Activated gamma-delta T cell treated with anti-CD3 and anti-CD28 coated beads, Interleukin-2, amount 50 U/mL, for 16 hours (primary cell): ENCODE measurements at places on chromosomes 5 and 9.

DNA sequence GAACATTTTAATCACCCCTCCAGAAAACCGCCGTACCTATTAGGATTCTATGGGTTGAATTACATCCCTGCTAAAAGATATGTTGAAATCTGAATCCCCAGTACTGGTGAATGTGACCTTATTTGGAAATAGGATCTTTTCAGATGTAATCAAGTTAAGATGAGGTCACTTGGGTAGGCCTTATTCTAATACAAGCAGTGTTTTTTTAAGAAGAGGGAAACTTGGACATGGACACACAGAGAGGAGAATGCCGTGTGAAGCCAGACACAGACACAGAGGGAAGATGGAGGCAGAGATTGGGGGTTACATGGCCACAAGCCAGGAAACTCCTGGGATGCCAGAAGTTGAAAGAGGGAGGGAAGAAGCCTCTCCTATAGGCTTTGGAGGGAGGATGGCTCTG lies 183.5 kb downstream of the GNA14 start:
- no peak for DNase-seq

GRCh38 chr9:20623021-20623747 lies 885 bp upstream of the MLLT3 start:
- peak; percentile 38 for DNase-seq

GRCh38 chr5:41776435-41776834 lies 93.8 kb downstream of the OXCT1 start:
- no peak for DNase-seq

DNA sequence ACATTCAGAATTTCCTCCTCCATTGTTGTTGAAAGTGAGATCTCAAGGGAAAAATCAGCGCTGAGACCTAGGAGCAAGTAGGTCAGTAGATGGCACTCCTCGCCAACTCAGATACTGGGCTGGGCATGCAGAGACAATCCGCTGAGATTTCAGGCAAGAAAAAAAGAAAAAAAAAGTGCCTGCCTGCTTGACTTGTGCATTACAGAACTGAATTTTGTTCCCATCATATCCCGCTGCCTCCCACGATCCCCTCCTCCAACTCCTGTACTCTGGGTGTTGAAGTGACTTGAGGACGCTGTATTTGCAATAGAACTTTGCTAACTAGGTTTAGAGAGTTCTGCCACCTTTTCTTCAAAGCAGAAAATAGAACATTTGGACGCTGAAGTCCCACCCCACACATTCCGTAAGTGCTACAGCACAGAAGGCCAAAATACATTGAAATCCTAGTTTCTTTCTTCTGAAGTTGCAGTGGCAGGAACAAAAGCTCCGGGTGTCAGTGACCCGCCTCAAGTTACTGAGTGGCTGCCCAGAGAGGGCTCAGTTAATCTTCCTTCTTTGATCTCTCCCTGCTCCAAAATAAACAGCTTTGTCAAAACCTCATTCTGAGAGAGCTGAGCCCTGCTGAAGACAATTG lies 265.8 kb downstream of the MLLT3 start:
- DNase-seq, result peak; percentile 5

DNA sequence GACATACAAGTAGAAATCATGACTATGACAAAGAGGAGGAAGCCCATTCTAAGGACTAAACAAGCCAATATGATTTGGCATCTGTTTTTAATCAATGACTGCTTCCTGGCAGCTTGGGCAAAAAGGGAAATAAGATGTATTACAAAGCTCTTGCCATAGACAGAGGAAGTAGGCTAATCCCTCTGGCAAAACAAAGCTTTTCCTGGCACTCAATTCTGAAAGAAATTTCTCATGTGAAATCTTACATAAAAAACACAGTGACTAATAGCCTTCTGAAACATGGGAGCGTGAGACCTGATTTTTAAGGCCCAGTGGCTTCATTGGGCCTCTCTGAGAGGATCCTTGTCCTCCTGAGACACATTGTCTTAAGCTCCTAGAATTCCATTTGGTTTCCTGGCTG lies 93.6 kb downstream of the COL23A1 start:
- no peak for DNase-seq

DNA sequence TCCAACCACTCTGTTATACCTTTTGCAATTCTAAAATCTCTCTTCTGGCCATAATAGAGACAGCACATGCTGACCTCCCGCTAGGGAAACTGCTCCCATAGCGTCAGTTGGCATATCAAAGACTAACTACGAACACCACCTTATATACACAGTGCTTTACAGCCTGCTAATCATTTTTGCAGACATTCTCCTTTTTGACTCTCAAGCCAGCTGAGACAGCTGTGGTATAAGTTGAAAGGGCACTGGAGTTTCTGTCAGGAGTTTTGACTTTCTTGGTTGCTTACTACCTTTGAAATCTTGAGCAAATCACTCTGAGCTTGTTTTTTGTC lies 160.2 kb upstream of the TBCA start:
- DNase-seq, result no peak

- DNase-seq, result no peak
Measured at GRCh38 chr9:96574455-96574854, 45.2 kb downstream of the CDC14B start.

DNA sequence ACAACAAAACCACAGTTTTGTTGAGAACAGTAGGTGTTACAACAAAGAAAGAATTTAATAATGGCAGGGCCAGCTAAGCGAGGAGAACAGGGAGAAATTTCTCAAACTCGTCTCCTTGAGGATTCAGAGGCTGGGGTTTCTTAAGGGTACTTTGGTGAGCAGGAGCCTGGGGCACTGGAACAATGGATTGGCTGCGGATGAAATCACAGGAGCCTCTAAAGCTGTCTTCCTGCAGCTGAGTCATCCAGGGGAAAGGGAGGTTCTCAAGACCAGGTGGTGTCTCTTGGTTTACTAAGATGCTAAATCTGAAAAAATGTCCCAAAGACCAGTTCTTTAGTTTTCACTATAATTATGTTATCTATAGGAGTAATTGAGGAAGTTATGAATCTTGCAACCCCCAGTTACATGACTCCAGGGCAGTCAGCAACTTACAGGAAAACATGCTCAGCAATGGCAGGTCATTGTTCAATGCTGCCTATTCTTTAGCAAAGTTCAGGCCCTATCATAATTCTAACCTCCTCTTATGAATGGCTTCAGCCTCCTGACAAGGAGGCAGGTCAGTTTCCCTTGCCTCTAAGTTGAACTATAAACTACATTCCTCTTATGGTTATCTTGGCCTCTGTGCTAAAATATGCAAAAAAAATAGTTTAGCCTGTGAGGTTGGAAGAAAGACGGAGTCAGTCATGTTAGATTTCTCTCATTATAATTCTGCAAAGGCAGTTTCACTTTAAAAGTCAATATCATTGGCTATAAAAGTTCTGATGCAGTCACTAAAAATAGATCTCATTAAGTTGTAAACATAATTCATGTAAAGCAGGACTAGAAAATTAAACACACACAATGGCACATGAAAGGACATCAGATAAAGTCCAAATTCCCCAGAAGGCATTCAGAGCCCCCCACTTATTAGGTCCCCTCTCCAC lies 63.3 kb upstream of the CKS2 start:
- DNase-seq, result no peak

GRCh38 chr5:169162407-169162806 lies 138.5 kb downstream of the SLIT3 start:
- DNase-seq, result no peak

GRCh38 chr9:27335075-27335474 lies 38.1 kb upstream of the EQTN start:
- no peak for DNase-seq

- no peak for DNase-seq
Measured at GRCh38 chr5:97888439-97888838, 705.4 kb upstream of the RIOK2 start.

GRCh38 chr5:86918246-86918645 lies 300.5 kb downstream of the COX7C start:
- no peak for DNase-seq

GRCh38 chr9:107243742-107244141 lies 39.3 kb upstream of the RAD23B start:
- no peak for DNase-seq

- DNase-seq, result no peak
Measured at GRCh38 chr5:33828626-33829308, 63.0 kb downstream of the ADAMTS12 start.

- no peak for DNase-seq
Measured at GRCh38 chr5:82164176-82164976, 113.8 kb downstream of the RPS23 start.

- no peak for DNase-seq
Measured at GRCh38 chr5:141654298-141654697, 3.1 kb upstream of the FCHSD1 start.

DNA sequence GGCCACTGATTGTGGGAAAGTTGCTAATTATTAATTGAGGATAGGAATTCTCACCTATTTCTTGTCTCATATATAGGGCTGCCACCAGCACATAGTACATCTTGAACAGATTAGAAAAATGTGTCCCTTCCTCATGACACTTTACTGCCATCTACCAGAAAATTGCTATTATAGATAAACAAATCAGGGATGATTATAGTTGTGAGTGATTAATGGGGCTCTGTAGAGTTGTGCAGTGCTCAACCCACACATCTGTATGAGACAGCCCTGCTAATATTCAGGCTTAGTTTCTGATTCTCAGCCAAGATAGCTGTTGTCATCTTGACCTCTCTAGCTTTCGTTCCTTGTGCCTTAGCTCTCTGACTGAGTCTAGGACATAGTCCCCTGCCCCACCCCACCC lies 373.3 kb downstream of the TLE4 start:
- DNase-seq, result no peak

DNA sequence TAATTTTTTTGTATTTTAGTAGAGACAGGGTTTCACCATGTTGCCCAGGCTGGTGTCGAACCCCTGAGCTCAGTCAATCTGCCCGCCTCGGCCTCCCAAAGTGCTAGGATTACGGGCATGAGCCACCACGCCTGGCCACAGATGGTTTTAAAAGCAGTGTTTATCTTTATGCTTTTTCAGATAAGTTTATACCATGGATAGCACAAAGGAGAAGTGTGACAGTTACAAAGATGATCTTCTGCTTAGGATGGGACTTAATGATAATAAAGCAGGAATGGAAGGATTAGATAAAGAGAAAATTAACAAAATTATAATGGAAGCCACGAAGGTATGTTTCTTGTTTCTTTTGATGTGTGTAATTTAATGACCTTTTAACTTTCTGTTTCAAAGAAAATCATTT lies 35.1 kb downstream of the POLK start:
- no peak for DNase-seq

DNA sequence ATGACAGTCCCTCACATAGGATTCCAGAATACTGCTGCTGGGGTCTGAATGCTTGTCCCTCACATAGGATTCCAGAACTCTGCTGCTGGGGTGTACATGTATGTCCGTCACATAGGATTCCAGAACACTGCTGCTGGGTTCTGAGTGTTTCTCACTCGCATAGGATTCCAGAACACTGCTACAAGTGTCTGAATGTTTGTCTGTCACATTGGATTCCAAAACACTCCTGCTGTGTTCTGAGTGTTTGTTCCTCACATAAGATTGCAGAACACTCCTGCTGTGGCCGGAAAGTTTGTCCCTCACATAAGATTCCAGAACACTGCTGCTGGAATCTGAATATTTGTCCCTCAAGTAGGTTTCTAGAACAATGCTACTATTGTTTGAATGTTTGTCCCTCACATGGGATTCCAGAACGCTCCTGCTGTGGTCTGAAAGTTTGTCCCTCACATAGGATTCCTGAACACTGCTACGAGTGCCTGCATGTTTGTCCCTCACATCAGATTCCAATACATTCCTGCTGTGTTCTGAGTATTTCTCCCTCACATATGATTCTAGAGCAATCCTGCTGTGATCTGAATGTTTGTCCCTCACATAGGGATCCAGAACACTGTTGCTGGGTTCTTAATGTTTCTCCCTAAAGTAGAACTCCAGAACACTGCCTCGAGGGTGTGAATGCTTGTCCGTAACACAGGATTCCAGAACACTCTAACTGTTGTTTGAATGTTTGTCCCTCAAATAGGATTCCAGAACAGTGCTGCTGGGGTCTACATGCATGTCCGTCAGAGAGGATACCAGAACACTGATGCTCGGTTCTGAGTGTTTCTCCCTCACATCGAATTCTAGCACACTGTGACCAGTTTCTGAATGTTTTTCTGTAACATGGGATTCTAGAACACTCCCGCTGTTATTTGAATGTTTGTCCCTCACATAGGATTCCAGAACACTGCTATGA lies 200.4 kb downstream of the FOXD4L6 start:
- no peak for DNase-seq

DNA sequence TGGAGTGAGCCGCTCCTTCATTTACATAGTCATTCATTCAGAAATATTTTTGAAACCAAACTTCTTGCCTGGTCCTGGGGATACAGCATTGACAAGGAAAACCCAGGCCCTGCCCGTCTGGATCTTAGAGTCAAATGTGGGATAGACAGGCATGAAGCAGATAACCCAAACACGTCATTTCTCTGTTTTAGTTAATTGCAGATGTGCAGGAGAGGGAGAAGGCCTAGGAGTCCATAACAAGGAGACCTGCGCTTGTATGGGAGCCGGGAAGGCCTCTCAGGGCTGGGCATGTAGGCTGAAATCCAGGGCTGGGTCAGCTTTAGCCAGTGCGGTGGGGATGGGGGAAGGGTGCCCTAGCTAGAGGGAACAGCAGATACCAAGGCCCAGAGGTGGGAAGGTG lies 43.3 kb downstream of the PRRX2 start:
- no peak for DNase-seq

- no peak for DNase-seq
Measured at GRCh38 chr5:74257645-74258313, 382.7 kb downstream of the ENC1 start.
